ENCODE measurements at places on chromosomes 11 and 22.

GRCh38 chr22:26546282-26546681 lies 34.0 kb upstream of the TFIP11 start:
- no peak for DNase-seq

GRCh38 chr11:111265421-111265820 lies 19.9 kb downstream of the POU2AF2 start:
- DNase-seq, result no peak

- no peak for DNase-seq
These were observed 81.0 kb downstream of the CCDC34 start for GRCh38 chr11:27281740-27282590.

DNA sequence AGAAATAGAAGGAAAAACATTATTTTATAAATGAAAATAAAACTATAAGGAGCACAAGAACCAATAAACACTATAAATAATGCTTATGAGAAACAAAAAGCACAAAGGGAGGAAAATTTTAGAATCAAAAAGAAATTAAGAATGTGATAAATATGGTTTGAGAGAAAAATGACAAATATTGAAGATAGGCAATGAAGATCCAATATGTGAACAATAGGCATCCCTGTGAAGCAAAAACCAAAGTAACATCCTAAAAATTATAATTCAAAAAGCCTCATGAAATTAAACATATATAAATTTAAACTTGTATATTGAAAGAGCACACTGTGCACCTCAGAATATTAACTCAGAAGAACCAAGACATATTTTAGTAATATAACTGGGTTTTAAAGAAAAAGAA lies 216.2 kb downstream of the GRIK4 start:
- no peak for DNase-seq

GRCh38 chr11:118673361-118674081 lies 5.9 kb downstream of the TREH start:
- no peak for DNase-seq

DNA sequence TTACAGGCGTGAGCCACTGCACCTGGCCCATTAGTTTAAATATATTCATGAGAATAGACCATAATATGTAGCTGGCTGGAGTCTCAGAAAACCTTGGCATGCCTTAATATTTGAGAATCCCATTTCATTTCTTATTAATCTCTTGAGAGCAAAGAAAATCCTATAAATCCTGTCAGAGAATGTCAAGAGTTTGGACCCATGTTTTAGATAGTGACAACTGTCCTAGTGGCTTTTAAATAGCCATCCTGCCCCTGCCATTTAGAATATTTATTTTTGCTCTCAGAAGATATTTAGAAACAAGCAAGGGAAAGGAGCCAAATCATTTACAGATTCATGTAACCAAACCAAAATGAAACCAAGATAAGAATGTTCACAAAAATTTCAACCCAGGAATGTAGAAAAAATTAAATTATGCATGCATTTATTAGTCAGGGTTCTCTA lies 107.2 kb downstream of the SWAP70 start:
- no peak for DNase-seq

DNA sequence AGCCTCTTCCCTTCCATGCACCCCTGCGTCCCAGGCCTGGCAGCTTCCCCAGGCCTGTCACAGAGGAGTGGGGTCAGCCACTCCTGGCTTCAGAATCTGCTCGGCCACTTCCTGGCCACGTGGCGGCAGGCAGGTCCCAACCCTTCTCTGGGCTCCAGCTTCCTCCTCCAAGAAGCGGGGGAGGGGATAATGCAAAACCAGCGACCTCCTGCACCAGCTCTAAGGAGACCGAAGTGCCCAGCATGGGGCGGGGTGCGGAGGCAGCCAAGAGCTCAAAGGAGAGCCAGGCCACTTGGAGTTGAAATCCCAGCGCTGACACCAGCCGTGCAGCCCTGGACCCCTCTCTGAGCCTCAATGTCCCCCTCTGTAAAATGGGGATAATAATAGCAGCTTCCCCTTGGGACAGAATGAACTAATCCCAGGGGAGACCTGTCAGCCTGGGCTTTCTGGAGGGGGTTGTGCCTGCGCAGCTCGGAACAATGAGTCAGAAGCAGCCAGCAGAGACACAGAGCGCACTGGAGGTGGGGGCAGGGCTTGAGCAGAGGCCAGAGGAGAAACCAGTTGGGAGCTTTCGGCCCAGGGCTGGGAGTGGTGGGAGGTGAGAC lies 22.8 kb upstream of the PICK1 start:
- DNase-seq, result no peak

DNA sequence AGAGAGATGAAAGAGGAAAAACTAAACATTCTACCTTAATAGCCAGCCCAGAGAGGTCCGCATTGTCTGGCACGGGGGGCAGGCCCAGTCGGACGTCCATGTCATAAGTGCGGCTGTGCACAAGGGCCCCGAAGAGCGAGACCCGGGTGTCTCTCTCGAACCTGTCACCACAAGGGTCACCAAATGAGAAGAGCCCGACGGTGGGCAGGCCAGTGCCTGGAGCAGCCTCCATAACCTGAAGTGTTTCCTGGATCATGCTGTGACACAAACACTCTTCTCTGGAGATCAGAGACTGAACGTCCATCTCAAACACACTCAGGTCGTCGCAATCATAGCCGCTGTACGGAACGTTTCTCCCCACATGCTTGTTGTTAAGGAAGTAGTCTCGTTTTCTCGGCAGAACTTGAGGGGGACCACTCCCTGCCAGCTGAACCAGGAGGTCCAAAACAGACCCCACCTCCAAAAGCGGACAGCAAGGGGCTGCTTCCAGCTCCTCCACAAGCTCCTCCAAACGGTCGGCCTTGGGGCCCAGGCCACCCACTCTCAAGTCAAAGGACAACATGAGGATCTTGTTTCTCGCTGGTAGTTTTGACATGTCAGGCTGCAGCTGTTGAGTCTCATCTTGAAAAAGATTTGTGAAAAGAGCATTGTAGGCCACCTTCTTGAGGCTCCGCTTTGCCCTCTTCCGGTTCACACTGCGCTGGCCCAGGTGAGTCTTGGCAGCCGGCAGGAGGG lies 971 bp downstream of the TUBGCP6 start:
- peak; percentile 5 for DNase-seq

GRCh38 chr11:118691926-118692830 lies 12.7 kb upstream of the TREH start:
- no peak for DNase-seq

DNA sequence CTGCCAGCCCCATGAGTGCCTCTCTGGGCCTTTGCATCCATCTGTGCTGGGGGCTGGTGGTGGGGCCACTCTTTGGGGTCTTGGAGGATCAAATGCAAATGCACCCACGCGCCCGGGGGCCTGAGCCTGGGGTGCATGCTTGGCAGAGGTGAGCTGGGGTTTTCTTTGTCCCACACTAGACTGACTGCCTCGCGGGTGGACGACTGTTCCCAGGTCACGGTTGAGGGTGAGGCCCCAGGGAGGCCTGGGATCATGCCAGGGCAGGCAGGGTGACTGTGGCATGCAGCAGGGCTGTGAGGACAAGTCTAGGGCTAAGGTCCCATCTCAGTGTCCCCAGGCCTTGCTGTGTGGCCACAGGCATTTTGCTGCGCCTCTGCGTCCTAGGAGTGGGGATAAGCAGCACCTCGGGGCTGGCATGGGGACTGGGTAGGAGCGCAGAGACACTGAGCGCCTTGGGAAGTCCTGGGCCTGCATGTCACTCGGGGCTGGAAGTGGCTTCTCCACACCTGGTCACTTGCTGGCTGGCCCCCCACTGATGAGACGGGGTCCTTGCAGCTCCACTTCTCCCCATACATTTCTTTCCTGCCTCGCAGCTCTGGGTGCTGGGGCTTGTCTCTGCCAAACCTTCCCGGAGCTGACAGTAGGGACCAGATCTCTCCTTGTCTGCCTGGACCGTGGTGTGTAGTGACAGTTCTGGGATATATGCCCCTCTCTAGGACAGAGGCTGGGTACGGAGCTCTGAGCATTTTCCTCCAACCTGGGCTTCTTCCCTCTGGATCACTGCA lies 133.1 kb downstream of the CTTN start:
- DNase-seq, result no peak

DNA sequence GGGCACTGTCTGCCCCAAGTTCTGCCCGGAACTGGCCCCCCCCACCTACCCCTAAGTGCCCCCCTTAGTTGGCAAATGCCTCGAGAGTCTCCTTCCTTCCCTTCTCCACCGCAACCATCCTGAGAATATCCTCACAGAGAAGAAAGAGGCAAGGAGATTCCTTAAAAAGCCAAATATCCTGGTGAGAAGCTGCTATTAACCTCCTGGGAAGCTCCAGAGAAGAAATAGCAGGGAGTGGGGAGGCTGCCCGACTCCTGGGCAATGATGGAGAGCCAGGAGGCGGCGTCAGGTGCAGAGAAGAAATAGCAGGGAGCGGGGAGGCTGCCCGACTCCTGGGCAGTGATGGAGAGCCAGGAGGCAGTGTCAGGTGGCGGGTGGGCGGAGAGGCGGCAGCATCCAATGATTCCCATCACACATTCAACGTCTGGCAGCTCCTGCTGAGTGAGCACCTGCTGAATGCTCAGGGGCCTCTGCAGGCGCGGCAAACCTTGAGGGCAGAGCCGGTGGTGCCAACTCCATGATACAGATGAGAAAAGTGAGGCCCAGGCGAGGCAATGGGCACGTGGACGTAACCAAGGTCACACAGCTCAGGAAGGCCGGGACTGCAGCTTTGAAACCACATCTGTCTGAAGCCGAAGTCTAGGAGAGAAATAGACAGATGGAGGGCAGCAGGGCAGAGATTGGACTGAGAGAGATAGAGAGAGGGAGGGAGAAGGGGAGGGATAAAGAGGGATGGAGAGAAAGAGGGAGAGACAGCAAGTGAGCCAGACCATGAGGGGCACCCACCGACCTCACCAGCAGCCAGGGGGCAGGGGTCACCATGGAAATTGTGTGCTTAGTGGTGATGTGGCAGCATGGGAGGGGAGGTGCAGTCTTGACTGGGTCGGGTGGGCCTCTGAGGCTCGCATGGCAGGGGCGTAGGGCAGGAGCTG lies 58.3 kb downstream of the CYTH4 start:
- DNase-seq, result peak; percentile 73

DNA sequence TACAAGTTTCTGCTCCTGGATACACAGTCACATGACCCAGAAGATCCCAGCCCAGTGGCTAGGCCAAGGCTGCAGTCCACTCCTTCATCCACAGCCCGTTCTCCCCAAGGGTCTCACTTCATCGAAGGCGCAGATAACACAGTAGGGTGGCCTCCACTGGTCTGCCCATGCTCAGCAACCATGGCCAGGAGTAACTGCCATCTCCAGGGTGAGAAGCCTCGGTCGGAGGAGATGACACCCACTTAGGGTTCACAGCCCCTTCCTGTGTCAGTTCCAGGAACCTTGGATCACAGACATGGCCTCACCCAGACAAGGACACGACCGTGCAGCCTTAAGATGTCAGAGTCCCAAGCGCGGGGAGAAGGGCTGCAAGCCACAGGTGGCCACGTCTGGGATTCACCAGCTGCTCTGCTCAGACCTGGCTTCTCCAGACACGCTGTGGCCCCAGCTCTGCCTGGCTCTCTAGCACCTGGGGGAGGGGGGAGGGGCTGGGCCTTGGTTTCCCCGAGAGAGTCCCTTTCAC lies 2.6 kb downstream of the BET1L start:
- no peak for DNase-seq

- peak; percentile 72 for DNase-seq
These were observed 143.5 kb downstream of the NXPE2 start for GRCh38 chr11:114821621-114822412.
